Non-pigmented ciliary epithelial cell (primary cell): ENCODE measurements at places on chromosomes 16 and 17.

DNA sequence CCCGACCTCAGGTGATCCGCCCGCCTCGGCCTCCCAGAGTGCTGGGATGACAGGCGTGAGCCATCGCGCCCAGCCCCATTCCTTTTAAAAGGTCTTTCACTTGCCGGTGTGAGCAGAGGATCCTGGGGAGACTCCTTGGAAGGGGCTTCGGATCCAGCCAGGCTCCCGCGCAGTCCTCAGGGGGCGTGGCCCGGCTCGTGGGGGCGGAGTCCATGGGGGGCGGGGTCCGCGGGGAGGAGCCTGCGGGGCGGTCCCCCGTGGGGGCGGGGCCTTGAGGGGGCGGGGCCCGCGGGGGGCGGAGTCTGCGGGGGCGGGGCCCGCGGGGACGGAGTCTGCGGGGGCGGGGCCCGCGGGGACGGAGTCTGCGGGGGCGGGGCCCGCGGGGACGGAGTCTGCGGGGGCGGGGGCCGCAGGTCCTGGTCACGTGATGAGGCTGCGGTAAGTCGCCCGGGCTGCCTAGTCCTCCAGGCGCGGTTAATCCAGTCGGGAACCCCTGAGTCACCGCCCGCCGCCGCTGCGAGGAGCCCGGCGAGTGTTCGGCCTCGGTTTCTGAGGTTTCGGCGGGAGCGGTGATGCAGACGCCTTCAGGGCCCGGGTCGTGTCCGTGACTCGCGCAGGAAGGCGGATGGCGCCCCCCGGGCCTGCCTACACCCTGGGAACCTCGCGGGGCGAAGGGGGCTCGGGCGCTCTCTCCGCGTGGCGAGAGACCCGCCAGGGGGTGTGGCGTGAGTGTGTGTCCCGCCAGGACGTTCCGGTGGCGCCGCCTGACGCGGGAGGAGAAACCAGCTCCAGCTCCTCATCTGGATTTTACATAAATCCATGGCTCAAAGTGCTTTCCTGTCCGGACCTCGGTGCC lies 23.6 kb upstream of the ABR start:
- no peak for DNase-seq

DNA sequence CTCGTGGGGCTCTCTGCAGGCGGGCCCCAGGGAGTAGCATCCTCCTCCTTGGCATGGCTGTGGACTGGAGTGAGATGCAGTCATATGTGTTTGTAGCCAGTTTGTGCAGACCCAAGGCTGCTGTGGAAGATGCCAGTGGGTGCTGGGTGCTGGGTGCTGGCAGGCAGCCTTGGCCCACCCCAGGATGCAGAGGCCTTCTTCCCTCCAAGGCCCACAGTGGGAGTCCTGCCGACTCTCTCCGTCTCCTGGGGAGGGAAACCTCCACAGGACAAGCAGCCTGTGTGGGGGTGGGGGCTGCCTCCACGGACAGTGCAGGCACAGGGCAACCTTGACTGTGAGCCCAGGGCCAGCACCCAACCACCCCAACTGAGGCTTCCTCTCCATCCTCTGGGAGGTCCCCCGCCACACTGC lies 13.8 kb upstream of the TMEM92 start:
- DNase-seq = no peak

- no peak for DNase-seq
These were observed 2.4 kb downstream of the TMEM95 start for GRCh38 chr17:7357381-7357780.

DNA sequence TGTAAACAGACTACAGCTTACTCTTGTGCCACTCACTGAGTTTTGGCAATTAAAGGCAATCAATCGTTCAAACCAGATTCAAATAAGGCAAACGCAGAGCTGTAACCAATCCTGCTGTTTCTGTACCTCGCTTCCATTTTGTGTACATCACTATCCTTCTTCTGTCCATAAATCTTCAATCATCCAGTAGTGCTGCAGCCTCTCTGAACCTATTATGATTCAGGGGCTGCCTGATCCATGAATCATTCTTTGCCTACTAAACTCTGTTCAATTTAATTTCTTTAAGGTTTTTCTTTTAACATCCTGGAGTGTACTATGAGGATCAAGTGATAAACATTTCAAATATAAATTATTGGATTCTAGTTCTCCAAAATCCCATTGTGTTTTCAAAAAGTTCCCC lies 93.9 kb downstream of the CEP112 start:
- no peak for DNase-seq

- DNase-seq = no peak
These were observed 474.6 kb downstream of the PMP22 start for GRCh38 chr17:14790521-14790920.

DNA sequence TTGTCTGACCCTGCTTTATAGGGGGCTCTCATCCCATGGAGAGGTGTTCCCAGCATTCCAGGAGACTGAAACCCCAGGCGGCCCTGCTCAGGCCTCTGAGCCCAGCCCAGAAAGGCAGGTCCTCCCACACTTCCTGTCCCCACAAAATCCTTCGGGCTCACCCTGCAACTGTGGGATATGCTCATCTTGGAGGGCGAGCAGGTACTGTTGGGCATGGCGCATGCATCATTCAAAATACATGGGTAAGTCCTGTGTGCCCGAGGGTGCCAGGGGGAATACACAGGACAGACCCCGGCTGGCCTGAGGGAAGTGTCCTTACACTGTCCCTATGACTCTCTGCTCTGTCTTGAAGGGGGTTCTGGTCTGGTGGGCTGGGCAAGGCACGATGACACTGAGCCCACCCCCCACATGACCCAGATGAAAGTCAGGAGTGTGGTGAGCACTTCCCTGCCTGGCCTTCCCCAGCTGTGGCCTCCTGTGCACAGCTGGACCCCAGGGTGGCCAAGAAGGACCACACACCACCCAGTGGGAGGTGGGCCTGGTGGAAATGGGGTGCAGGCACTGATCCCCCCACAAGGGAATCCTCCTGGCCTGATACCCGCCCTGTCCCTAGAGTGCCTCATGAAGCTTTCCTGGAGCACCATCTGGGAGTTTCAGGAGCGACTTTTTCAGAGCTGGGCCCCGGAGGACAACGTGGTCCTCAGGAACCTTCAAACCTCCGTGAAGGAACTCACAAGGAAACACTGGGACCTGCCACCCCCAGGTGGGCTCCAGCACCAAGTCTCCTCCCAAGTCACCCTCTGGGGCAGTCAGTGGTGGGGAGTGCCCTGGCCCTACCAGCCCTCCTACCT lies 46.7 kb downstream of the USP22 start:
- DNase-seq = no peak

DNA sequence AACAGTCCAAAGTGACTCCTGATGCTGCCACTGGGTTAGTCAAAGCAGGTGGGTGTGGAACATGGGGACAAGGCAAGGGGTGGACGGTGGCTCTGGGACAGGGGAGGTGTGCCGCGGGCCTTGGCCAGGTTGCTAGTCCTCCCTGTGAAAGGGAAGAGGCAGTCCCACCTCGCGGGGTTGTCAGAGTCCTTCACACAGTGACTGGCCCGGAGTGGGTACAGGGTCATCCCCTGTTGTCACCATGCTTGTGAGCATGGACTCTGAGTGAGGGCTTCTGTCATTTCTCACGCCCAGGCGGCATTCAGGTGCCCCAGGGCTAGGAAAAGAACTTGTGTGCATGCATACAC lies 3.1 kb upstream of the ZNF469 start:
- DNase-seq = no peak

DNA sequence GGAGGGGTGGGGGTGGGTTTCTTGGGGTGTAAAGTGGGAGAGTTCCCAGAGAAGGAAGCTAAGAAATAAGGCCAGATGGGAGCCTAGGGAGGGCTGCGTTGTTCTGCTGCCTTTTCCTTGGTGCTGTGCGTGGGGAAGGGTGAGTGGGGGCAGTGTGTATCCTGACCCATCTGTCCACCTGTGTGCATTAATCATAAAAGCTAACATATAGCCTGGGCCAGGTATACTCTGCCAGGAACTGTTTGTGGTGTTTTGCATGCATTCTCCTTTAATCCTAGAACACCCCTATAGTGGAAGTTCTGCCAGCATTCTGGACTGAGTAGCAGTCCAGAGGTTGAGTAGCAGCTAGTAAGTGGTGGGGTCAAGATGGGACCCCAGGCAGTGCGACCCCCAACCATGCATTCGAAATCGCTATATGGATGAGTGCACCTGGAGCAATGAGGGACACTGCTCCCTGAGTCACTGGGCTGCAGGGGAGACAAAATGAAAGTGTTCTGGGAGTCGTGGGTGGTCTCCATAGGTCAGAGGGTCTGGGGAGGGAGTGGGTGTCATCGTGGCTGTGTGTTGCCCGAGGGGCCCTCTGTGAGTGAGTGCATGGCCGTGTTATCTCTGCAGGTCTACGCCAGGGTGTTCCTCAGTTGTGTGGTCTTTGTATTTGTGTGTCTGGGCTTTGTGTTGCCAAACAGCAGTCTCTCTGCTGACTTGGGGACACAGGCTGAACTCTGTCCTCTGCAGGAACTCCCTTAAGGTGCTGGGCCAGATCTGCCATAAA lies 1.3 kb downstream of the ERBB2 start:
- DNase-seq = no peak

DNA sequence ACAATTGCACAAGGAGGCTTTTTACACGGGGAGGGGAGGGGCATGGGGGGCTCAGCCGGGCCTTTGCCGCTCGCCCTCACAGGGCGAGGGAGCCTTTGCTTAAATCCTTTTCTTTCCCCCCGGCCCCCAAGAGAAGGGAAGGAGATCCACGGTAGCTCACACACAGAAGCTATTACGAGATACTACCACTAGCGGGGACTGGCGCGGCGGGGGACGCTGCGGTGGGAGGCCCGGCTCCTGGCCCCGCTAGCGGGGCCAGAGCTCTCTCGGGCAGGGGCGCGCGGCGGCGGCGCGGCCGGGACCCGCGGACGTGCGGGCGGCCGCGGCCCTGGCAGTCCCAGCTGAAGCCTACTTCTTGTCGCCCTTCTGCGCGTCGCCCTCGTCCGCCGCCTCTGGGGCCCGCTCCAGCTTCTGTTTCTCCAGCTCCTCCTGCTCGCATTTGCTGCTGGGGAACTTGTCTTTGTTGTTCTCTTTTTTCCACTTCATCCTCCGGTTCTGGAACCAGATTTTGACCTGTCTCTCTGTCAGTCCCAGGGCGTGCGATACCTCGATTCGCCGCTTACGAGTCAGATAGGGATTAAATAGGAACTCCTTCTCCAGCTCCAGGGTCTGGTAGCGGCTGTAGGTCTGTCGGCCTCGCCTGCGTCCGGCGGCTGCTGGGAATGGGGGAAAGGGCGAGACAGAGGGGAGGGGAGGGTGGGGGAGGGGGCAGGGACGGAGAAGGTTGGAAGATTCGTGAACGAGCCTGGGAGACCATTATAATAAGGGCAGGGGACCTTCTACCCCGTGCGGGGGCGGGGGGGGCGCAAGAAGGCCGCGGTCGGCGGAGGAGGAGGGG lies 2.0 kb downstream of the HOXB8 start:
- DNase-seq = no peak

DNA sequence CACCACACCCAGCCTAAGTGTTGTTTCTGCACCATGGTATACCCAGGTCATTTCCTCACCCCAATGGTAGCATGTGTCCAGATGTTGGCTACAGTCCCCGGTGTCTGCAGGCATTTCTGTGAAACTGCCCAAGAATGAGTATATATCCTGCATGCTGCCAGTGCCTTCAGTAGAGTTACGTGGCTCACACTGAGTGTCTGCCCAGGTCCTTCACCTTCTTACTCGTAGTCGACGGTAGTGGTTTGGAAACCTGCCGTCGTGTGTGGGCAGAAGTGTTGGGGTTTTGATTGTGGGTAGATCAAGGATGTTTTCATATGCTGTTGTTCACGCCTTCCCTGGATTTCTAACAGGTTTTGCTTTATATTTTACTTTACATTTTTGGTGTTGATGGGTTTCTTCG lies 16.8 kb downstream of the TCF25 start:
- no peak for DNase-seq

DNA sequence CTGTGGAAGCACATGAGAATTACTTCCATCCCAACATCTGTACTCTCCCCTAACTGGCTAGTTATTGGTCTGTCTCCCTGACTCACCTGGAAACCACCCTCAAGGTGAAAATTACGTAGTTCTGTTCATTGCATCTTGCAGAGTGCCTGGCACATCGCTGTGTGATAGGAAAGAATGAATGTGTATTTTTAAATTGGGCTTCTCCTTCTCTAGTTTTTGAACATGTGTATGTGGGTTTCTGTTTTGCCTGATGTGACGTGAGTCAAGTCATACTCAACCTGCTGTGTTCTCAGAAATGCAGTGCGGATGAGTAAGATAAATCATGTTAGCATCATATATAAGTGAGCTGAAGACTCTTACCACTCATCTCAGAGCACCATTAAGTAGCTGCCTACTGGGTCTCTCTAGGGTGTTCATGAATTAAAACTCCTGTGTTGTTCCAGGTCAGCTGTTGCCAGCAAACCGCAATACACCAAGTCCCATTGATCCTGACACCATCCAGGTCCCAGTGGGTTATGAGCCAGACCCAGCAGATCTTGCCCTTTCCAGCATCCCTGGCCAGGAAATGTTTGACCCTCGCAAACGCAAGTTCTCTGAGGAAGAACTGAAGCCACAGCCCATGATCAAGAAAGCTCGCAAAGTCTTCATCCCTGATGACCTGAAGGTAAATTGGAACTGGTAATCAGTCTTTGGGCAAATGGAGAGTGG lies 50.2 kb downstream of the HLF start:
- no peak for DNase-seq

DNA sequence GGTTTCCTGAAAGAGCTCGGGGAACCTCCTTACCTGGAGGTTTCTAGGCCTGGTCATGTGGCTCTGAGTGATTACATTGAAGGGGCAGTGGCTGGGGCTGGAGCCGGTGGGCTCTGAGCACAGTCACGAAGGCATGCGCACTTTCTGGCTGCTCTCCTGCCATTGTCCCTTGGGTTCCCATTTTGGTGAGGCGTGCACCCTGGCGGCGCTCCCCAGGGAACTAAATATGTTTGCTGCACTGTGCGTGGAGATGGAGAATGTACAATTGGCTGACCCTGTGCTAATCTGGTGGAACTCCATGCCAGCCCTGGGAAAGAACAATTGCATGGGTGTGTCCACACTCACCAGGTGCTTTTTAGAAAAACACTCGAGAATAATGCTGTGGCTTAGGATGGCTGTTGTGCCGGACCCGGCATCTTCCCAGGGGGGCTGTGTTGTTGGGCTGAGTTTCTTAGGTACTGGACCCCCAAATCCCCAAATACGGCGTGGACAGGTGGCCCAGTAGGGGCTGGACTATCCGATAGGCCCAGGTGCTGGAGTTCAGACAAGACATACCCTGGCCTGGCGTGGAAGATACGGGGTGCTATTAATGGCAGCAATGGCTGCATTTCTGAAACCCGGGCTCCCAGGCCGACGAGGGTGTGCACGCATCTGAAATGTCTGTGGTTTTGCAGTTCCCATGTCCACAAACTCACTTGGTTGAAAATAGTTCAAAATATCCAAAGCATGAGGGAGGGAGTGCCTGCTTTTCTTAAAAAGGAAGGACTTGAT lies 230.5 kb downstream of the SEC14L1 start:
- DNase-seq = no peak

GRCh38 chr17:58446086-58446485 lies 28.8 kb upstream of the RNF43 start:
- no peak for DNase-seq
